ENCODE measurements at places on chromosomes 12 and 14. TPM values are rescaled to one million over a fixed set of nuclear protein-coding genes. Genes with fewer than 3 reads are reported as not detected.

DNA sequence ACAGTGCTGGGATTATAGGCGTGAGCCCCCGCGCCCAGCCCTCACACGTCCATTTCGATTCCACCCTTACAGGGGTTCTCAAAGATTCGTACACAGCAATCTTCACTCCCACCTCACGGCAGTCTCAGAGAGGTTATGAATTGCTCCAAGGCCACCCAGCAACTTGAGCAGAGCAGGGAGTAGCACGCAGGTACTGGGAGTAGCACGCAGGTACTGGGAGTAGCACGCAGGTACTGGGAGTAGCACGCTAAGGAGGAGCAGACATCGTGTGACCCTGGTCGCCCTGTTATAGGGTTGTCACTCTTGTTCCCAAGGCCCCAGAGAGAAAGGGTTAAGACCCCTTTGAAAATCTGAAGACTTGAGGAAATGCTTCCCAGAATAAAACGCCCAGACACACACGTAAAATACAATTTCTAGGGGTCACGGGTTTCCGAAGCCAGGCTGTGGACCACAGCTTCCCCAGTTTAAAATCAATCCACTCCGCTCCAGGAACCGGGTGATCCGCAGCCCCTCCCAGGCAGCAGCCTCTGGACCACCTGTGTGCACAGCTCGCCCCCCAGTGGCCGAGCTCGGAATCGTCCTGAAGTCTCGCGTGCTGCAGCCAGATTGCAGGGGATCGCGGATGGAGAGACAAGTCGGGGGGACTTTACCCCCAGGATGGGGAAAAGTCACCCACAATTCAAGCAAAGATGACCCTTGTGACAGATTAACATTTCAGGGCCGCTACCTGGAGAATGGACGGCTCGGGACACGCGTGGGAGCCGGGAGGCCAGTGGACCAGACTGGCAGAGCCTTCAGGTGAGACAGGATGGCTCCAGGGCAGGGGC lies 92.0 kb downstream of the SCARB1 start:
- peak; percentile 91 for DNase-seq

DNA sequence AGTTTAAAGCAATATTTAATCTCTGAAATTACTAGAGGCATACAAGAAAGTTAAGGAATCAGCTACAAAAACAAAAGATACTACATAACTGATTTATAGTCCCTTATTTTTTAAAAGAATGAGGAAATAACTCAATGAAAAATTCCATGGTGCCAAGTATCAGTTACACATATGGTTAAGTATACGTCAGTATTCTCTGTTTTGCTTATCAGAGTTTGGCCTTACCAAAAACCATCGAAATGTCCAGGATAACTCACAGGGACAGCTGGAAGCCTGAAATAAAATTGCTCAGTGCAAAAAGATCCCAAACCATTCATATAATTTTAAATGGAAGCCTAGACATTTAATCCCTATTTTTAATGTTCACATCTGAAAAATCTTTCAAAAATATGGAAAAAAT lies 3.6 kb downstream of the CFL2 start:
- no peak for DNase-seq

GRCh38 chr12:127008755-127009403 lies 1258.1 kb upstream of the TMEM132C start:
- DNase-seq = no peak

TRIAP1 gene
- polyA plus RNA-seq = 94.2 TPM

PRKD1 gene
- polyA plus RNA-seq = 3.1 TPM

- DNase-seq = no peak
Measured at GRCh38 chr12:123948796-123949769, 23.5 kb downstream of the CCDC92 start.

DNA sequence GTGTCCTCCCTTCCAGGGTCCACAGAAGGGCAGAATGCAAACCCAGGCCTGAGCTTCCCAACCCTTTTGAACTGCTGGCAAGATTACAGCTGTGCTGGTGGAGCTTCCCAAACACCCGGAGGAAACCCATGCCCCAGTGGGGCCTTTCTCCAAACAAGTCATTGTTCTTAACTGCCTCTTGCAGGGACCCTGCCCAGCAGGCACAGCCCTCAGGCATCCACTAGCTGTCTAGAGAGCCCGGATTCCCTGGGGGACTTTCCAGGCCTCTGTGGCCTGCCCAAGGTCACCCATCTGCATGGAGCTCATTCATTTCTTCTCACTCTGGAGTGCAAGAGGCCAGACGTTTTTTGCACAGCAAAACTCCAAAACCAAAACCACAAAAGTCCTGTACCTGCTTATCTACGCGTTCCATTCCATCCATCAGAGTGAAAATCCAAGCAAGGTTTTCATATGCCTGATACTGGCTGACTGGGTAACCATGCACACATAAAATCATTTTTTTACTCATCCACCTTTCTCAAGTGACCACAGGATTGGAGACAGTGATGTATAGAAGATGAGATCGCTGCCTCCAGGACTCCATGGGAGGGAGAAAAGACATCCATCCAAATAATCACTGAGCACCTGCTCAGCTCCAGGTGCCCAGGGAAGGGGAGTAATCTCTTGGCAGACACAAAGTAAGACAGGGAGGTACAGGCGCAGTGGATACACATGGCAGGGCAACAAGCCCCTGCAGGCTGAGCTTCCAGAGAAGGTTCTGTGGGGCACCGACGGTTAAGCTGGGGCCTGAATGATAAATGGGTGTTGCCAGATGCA lies 17.2 kb upstream of the BDKRB2 start:
- DNase-seq = no peak

PPP1CC gene
- 272 TPM for polyA plus RNA-seq

DNA sequence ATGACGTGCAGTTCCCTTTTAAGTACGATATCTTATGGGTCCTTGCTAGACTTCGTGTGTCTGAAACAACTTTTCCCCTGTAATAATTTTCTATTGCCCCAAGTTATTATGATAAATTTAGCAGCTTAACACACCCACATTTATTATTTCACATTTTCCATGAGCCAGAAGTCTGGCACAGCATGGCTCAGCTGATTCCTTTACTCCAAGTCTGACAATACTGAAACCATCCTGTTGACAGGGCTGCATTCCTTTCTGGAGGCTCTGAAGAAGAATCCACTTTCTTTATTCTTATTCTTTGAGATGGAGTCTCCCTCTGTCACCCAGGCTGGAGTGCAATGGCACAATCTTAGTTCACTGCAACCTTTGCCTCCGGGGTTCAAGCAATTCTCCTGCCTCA lies 80.9 kb downstream of the DENND5B start:
- no peak for DNase-seq

DNA sequence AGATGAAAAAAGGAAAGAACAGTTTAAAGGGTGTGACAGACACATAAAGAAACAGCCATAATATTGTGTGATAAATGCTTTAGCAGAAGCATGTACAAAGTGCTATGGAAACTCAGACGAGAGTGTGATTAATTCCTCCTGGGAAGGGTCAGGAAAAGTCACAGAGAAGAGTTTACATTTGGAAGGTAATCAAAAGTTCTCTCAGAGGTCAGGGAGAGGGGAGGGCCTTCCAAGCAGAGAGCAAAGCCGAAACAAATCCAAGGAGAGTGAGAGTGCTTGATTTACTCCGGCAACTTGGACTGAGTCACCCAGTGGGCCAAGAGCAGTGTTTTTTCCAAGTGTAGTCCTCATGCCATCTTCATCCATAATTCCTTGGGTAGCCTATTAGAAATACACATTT lies 108.3 kb downstream of the IGF1 start:
- no peak for DNase-seq

GRCh38 chr12:89901906-89902642 lies 193.4 kb upstream of the ATP2B1 start:
- no peak for DNase-seq

- no peak for DNase-seq
Measured at GRCh38 chr12:96526110-96526509, 36.7 kb downstream of the CFAP54 start.

- no peak for DNase-seq
Measured at GRCh38 chr12:89567691-89568239, 41.9 kb upstream of the POC1B start.

CCER1 gene
- not detected for polyA plus RNA-seq

DNA sequence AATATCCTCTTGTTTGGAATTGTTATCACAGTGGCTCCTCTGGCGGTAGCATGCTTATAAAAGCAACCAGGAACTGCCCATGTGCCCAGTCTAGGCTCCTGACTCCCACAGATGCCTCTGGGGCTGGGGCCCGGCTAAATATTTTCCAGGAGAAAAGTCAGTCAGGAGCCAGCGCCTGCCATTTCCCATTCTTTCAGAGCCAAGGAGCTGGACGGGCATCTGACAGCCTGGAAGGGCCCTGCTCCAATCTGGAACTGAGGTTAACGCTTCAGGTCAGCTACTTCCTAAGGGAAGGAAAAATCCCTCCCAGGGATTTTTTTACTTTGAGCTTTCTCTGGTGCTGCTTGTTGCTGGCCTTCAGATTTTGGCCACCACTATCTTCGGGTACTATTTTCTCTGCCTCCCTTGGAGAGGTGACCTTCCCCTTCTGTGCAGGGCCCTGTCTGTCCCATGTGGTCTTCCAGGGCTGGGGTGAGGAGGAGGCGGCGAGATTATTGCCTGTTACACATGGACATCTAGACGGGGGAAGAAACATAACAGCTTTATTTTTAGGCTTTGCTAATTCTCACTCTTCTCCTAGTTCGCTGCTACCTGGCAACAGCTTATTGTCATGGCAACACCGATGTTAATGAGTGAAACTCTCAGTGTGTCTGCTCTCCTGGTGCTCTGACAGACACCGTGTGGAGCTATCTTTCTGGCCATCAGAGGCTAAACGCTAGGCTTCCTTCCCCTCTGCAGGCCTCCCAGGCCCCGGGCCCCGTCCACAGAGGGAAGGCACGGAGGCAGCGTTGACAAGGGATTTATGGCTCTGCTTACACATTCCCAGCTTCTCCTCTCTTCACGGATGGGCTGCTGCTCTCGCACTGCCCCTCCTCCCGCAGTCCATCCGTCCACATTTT lies 160.4 kb downstream of the CACNA1C start:
- peak; percentile 55 for DNase-seq

- DNase-seq = no peak
Measured at GRCh38 chr12:118274066-118274465, 98.6 kb downstream of the TAOK3 start.

GRCh38 chr14:64550621-64551333 lies 1.0 kb downstream of the PPP1R36 start:
- DNase-seq = no peak

SIRT4 gene
- 3.0 TPM for polyA plus RNA-seq

CLBA1 gene
- polyA plus RNA-seq = 1.6 TPM

PRR4 gene
- polyA plus RNA-seq = 4.1 TPM

TPCN1 gene
- 11.2 TPM for polyA plus RNA-seq

KLRG1 gene
- polyA plus RNA-seq = 7.9 TPM

DNA sequence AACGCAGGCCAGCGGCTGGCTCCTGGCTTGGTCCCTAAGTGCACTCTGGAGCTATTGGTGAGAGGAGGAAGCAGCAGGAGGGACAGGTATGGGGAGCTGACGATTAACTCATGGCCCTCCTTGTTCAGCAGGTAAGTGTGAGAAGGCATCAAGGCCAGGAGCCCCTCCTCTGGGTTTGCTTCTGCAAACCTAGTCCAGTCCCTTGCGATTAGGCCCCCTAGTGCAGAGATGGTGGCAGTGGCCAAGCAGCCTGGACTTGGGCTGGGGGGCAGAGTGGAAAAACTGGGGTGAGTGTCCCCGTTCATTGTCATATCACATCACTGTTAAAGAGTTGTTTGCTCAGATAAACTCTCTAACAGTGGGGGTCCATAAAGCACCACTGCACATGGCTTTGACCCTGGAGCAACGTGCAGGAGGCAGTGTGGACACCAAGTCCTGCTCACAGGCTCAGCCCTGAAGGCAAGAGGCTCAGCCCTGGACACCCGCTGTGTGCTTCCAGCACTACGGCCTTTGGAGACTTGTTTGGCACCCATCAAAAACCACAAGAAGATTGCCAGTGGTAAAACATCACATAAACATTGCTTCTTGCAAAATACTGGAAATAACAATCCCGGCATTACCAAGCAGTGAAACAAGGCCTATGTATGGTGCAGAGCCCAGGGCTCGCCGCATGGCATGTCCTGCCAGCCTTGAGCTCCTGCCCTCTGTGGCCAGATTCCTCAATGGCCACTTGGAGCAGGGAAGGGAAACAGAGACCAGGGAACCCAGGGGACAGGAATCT lies 184.3 kb upstream of the RTL1 start:
- no peak for DNase-seq

DNA sequence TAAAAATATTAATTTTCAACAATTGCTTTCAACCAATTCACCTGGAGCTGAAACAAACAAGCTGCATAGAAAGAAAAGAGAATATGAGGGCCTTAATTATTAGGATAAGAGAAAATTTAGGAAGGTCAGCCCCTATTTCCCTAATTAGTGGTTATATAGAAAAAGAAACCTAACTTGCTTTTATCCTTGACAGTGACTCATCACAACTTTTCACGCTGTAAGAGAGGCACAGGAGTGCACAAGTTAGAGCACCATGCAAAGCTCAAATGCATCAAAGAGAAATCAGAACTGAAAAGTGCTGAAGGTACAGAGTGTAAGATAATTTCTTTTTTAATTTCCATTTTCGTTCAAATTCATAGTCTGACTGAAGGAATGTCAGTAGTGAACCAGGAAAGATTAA lies 4.7 kb downstream of the CLEC4D start:
- no peak for DNase-seq

ZNF84 gene
- 21.1 TPM for polyA plus RNA-seq

Measured in GM23338 (cell line).